ENCODE measurements at places on chromosomes 2 and 18. TPM values are rescaled to one million over a fixed set of nuclear protein-coding genes. Genes with fewer than 3 reads are reported as not detected.

DNA sequence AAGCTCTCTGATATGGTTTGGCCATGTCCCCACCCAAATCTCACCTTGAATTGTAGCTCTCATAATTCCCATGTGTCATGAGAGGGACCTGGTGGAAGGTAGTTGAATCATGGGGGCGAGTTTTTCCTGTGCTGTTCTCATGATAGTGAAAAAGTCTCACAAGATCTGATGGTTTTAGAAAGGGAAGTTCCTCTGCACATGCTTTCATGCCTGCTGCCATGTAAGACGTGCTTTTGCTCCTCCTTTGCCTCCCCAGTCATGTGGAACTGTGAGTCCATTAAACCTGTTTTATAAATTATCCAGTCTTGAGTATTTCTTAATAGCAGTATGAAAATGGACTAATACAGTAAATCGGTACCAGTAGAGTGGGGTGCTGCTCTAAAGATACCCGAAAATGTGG lies 34.9 kb downstream of the LTBP1 start:
- no peaks in the 10 kb centered on the region for H3K36me3 ChIP-seq
- H3K4me3 ChIP-seq: no peak overlapping the region
- H3K4me1 ChIP-seq: no peaks in the 10 kb centered on the region
- DNase-seq: no peak
- no peak overlapping the region for H3K27ac ChIP-seq

DNA sequence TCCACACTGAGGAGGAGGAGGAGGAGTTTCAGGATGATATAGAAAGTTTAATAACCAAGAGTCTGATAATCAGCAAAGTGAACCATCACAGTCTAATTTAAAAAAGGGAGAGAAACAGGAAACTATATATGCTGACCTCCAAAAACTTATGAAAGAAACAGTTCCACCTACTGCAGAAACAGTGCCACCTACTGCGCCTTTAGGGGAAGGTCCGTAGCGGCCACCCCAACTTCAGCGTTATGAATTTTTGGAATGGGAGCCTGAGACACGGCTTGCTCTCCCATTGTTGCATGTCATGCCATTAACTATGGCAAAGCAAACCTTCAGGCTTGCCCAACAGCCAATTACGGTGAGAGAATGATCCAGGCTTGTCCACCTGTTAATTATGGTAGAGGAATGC lies 1719.2 kb upstream of the LRRTM1 start:
- no peak for DNase-seq
- H3K4me3 ChIP-seq: no peak overlapping the region
- H3K4me1 ChIP-seq: no peaks in the 10 kb centered on the region
- no peaks in the 10 kb centered on the region for H3K27me3 ChIP-seq

GRCh38 chr2:237035781-237036475 lies 49.8 kb upstream of the COPS8 start:
- DNase-seq: no peak
- H3K4me3 ChIP-seq: no peak overlapping the region
- no peak overlapping the region for H3K27ac ChIP-seq
- H3K27me3 ChIP-seq: no peaks in the 10 kb centered on the region

The TRIP12 gene
- 342 TPM for total RNA-seq

The RTP5 gene
- 0.47 TPM for total RNA-seq

The UNC80 gene
- 34.8 TPM for total RNA-seq

Data from testis (tissue), 5 donors.